ENCODE measurements at places on chromosomes 5 and 9. TPM values are rescaled to one million over a fixed set of nuclear protein-coding genes. Genes with fewer than 3 reads are reported as not detected.

LURAP1L gene
- total RNA-seq = not detected

TXNDC8 gene
- total RNA-seq = not detected

DTWD2 gene
- total RNA-seq = 1.6 TPM

IFNA13 gene
- total RNA-seq = not detected

DNA sequence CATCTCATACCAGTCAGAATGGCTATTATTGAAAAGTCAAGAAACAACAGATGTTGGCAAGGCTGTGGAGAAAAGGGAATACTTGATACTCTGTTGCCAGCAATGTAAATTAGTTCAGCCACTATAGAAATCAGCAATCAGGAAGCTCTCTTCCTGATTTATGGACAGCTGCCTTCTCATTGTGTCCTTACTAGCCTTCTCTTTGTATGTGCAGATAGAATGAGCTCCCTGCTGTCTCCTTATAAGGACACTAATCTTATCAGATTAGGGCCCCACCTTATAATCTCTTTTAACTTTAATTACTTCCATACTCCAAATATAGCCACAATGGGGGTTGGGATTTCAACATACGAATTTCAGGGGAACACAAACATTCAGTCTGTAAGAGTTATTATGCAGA is 38.0 kb downstream of the KCNV2 start:
- no peaks in the 10 kb centered on the region for H3K36me3 ChIP-seq
- no peaks in the 10 kb centered on the region for H3K4me1 ChIP-seq
- H3K27me3 ChIP-seq = no peaks in the 10 kb centered on the region
- no peak for DNase-seq

DNA sequence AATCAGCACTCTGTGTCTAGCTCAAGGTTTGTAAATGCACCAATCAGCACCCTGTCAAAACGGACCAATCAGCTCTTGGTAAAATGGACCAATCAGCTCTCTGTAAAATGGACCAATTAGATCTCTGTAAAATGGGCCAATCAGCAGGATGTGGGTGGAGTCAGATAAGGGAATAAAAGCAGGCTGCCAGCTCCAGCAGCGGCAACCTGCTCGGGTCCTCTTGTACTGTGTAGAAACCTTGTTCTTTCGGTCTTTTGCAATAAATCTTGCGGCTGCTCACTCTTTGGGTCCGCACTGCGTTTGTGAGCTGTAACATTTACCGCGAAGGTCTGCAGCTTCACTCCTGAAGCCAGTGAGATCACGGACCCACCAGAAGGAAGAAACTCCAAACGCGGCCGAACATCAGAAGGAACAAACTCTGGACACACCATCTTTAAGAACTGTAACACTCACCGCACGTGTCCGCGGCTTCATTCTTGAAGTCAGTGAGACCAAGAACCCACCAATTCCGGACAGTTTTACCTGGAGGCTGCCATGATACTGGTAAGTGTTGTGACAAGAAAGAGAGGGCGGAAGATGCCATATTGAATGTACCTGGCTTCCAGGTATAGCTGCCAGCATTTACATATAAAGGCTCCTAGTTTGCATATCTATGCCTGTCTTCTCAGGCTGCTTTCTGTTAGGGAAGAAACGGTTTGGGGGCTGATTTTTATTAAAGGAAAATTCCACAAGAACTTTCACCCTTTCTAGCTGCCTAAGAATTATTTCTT is 758.5 kb upstream of the CTNND2 start:
- H3K4me3 ChIP-seq = no peak overlapping the region
- H3K36me3 ChIP-seq = no peaks in the 10 kb centered on the region
- DNase-seq = no peak

GRCh38 chr9:92159058-92159457 is 43.8 kb upstream of the SPTLC1 start:
- H3K27me3 ChIP-seq = no peaks in the 10 kb centered on the region
- no peak for DNase-seq
- H3K4me3 ChIP-seq = no peak overlapping the region
- H3K27ac ChIP-seq = no peak overlapping the region
- no peaks in the 10 kb centered on the region for H3K36me3 ChIP-seq

DNA sequence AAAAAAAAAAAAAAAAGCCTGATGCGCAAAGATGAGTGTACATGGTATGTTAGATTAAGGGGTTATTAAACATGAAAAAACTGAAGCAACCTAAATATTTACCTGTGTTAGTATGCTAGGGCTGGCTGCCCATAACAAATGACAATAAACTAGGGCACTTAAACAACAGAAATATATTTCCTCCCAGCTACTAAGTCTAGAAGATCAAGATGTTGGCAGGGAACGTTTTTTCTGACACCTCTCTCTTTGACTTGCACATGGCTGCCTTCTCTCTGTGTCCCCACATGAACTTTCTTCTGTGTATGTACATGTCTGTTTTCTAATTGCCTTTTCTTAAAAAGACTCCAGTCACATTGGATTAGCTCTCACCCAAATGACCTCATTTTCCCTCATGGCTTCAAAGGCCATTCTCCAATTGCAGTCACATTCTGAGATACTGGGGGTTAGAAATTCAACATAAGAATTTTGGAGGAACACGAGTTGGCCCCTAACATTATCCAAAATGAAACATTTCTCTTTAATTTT is 694.5 kb downstream of the CDH9 start:
- no peaks in the 10 kb centered on the region for H3K4me1 ChIP-seq
- no peak overlapping the region for H3K4me3 ChIP-seq
- H3K27ac ChIP-seq = no peak overlapping the region
- no peak for DNase-seq
- H3K36me3 ChIP-seq = no peaks in the 10 kb centered on the region

DNA sequence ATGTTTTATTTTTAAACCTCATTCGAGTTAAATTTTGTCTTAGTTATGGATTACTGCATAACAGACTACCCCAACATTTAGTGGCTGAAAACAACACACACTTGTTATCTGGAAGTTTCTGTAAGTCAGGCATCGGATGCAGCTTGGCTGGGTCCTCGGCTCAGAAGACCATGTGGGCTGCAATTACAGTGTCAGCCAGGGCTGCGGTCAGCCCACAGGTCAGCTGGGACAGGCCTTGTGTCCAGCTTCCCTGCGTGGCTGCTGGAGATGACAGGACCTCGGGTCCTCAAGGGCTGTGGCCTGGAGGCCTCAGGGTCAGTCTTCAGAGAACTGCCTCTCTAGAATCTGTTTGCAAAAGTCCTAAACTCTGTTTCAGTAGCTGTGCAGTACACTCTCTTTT is 219.0 kb upstream of the IRX1 start:
- DNase-seq = no peak
- no peaks in the 10 kb centered on the region for H3K36me3 ChIP-seq
- no peaks in the 10 kb centered on the region for H3K27me3 ChIP-seq
- H3K4me1 ChIP-seq = no peaks in the 10 kb centered on the region

DNA sequence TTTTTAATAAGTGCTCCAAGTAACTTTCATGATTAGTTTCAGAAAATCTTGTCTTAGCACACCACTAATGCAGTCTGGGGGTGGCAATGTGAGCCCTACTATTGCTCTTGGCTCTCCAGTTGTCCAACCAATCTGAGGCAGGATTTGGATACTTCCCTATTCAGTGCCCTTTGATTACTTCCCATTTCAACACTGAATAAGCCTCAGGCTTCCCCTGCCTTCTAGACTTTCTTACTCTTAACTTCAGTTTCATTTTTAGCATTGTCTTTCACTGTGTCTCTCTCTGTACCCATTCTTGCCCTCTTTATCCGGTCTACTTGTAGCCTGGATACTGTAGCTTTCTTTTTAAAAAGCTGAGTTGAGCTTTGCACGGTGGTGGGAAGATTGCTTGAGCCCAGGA is 186.1 kb downstream of the C9orf152 start:
- H3K36me3 ChIP-seq = no peaks in the 10 kb centered on the region
- no peaks in the 10 kb centered on the region for H3K27me3 ChIP-seq
- H3K4me1 ChIP-seq = peaks cover 8% of the 10 kb centered on the region

GRCh38 chr9:137222190-137223077 is at the start of gene RNF208:
TSS of gene RNF208 (minus strand) at chr9:137222240. CDS start at chr9:137221212, 1,028 bp downstream.
- peaks cover 19% of the 10 kb centered on the region for H3K4me1 ChIP-seq
- H3K27me3 ChIP-seq = no peaks in the 10 kb centered on the region
- DNase-seq = no peak

- H3K4me3 ChIP-seq = no peak overlapping the region
- H3K36me3 ChIP-seq = no peaks in the 10 kb centered on the region
- no peak overlapping the region for H3K27ac ChIP-seq
- peaks cover 1% of the 10 kb centered on the region for H3K27me3 ChIP-seq
Observed at GRCh38 chr5:54387659-54388232, 67.8 kb upstream of the HSPB3 start.

DNA sequence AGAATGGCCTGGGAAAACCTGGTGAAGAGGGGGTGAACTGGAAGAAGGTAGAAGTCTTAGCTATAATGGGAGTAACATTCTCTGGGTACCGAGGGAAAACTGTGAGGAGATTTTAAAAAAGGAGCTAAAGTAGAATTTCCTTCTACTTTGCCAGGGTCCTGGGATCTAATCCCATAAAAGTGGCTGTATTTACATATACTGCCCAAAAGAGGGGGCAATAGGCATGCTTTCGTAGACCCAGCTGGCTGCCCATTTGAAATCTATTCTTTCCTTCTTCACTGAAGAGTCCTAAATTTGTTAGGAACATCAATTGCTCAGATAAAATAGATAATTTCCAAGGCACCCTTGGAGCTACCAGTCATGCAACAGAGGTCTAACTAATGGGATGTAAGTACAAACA is 159.2 kb downstream of the CDC42SE2 start:
- no peak for DNase-seq
- no peak overlapping the region for H3K27ac ChIP-seq
- H3K36me3 ChIP-seq = peaks cover 53% of the 10 kb centered on the region
- H3K27me3 ChIP-seq = no peaks in the 10 kb centered on the region
- H3K4me1 ChIP-seq = no peaks in the 10 kb centered on the region

DNA sequence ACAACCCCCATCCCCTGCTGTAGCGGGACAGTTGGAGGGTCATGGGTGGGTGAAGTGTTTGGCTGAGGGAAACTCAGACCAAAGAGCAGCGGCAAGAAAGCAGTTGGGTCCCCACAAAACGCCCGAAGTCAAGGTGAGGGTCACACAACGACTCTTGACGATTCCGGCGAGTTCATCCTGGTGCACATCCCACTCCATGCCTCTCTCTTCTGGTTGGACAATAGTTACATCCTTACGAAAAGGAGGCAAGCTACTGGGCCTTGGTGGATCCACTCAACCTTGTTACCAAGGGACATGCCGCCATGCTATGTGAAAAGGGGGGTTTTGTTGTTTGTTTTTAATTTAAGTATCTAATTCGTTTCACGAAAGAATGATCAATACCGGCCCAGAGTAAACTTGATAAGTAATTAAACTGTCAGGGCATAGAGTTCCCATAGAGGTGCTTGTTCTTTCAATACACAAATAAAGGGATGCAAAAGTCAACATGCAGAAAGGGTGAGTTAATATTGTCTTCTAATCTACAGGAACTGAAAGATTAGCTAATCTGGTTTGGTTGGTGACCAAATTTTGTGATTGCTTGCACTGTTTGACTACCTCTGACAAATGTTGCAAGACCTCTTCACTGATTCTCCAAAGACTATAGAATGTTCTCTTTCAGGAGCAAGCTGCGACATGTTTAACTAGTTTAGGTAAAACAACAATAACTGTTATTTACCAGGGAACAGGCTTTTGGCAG is 732 bp upstream of the SMIM15 start:
- no peaks in the 10 kb centered on the region for H3K27me3 ChIP-seq
- peaks cover 21% of the 10 kb centered on the region for H3K4me1 ChIP-seq
- no peak for DNase-seq
- H3K36me3 ChIP-seq = peaks cover 27% of the 10 kb centered on the region
- peak overlapping the region; percentile 78 for H3K27ac ChIP-seq
- peak overlapping the region; percentile 75 for H3K4me3 ChIP-seq

- no peaks in the 10 kb centered on the region for H3K4me1 ChIP-seq
- no peak overlapping the region for H3K27ac ChIP-seq
- DNase-seq = no peak
- no peak overlapping the region for H3K4me3 ChIP-seq
Observed at GRCh38 chr5:163613150-163613442, 107.7 kb downstream of the MAT2B start.

DNA sequence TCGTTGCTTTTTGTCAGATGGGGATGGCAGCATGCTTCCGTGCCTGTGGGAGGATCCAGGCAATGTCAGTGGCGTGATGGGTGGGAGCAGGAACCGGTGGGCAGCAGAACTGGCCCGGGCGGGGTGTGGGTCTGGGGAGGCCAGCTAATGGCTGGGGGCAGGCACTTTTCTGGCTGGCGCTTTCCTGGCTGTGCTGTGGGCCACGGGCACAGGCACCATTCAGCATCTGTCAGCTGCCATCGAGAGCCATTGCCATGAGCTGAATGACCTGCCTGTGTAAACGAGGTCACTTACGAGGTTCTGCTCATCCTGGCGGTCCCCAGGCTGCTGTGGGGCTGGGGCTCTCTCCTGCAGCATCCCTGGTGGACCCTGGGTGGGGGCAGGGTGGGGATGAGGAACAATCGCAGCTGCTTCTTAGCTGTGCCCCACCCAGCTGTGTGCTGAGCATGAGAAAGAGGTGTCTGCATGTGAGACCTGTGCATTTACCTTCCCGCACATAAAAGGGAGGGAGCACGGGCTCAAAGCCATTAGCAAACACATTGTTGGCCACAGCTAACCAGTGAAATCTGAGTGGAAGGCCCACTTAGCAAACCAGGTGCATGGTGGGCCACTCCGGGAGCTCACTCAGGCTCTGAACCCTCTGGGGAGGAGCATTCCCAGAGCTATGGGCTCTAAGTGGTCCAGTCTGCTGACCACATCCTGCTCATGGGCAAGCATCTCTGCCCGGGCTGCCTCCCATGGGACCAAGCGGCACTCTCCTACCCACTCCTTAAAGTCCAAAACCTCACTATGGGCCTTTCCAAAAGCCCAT is 41.3 kb upstream of the OLFM1 start:
- H3K4me1 ChIP-seq = no peaks in the 10 kb centered on the region
- no peak overlapping the region for H3K4me3 ChIP-seq
- no peak for DNase-seq
- no peak overlapping the region for H3K27ac ChIP-seq

DNA sequence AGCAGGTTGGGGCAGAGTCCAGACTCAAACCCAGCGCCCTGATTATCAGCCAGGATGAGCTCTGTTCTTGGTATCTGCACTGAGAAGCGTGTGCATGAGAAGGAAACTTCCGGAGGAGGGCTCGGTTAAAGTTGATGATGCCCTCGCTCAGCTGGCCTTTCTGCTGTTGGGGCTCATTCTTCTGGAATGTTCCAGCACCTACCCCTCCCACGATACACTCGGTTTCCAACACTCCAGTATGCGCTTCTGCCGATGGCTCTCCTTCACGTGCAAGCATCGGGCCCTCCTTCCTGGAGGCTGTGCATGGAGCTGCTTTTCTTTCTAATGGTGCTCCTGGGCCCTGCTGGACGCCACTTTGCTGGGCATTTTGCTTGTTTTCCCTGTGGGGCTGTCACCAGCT is 134.0 kb downstream of the RXRA start:
- H3K36me3 ChIP-seq = no peaks in the 10 kb centered on the region
- no peak for DNase-seq
- H3K4me3 ChIP-seq = no peak overlapping the region
- H3K27ac ChIP-seq = no peak overlapping the region
- H3K27me3 ChIP-seq = no peaks in the 10 kb centered on the region
- peaks cover 18% of the 10 kb centered on the region for H3K4me1 ChIP-seq

GRCh38 chr5:155943516-155944407 is 383.2 kb upstream of the SGCD start:
- no peaks in the 10 kb centered on the region for H3K36me3 ChIP-seq
- no peak overlapping the region for H3K4me3 ChIP-seq
- no peak overlapping the region for H3K27ac ChIP-seq
- no peaks in the 10 kb centered on the region for H3K4me1 ChIP-seq
- DNase-seq = no peak
- no peaks in the 10 kb centered on the region for H3K27me3 ChIP-seq

GRCh38 chr5:115389799-115390382 is 93.4 kb upstream of the CCDC112 start:
- no peak overlapping the region for H3K27ac ChIP-seq
- no peak overlapping the region for H3K4me3 ChIP-seq
- DNase-seq = no peak
- no peaks in the 10 kb centered on the region for H3K4me1 ChIP-seq

- no peak overlapping the region for H3K4me3 ChIP-seq
- H3K27me3 ChIP-seq = no peaks in the 10 kb centered on the region
- peaks cover 15% of the 10 kb centered on the region for H3K4me1 ChIP-seq
- peak overlapping the region; percentile 19 for H3K27ac ChIP-seq
Observed at GRCh38 chr5:6737043-6737941, 24.1 kb downstream of the TENT4A start.
